Epithelial cell of esophagus (primary cell): ENCODE measurements at places on chromosomes 1 and 21.

DNA sequence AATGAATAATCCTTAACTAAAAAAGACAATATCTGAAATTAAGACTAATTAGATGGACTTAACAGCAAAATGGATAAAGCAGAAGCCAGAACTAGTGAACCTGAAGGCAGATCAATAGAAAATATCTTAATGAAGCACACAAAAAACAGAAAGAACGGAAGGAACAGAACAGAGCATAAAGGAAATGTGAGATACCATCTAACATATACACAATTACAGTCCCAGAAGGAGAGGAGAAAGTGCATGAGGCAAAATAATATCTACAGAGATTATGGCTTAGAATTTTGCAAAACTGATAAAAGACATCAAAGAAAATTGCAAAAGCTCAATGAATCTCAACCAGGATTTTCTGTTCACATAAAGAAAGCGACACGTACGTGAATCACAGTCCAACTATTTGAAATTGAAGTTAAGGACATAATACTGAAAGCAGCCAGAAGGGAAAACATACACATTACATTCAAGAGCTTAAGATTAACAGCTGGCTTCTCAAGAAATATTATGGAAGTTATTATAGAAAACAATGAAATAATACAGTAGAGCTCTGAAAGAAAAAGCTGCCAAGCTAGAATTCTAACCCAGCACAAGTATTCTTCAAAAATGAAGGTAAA lies 182.0 kb downstream of the CDC42BPA start:
- DNase-seq, result no peak

DNA sequence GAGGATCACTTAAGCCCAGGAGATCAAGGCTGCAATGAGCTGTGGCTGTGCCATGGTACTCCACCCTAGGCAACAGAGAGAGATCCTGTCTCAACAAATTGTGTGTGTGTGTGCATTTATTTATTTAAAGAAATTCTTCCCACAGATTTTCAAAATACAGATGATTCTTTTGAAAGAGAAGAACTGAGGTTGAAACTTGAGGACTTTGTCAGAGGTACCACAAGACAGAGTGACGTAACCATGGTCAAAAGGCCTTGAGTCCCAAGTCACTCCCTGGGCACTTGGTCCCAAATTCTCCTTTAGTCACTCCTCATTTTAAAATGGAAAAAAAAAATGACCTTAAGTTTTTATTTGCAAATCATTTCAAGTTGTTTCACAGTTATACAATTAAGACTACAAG lies 57.4 kb downstream of the TIAM1 start:
- DNase-seq, result no peak

GRCh38 chr1:245888809-245889208 lies 618.3 kb downstream of the SMYD3 start:
- DNase-seq, result peak; percentile 65

GRCh38 chr1:151716771-151717631 lies at the start of gene CELF3:
TSS of gene CELF3 (minus strand) at chr1:151716803. CDS start at chr1:151716020, 783 bp downstream.
- DNase-seq, result peak; percentile 21

GRCh38 chr21:33816174-33816573 lies 99.4 kb downstream of the ATP5PO start:
- DNase-seq, result no peak

DNA sequence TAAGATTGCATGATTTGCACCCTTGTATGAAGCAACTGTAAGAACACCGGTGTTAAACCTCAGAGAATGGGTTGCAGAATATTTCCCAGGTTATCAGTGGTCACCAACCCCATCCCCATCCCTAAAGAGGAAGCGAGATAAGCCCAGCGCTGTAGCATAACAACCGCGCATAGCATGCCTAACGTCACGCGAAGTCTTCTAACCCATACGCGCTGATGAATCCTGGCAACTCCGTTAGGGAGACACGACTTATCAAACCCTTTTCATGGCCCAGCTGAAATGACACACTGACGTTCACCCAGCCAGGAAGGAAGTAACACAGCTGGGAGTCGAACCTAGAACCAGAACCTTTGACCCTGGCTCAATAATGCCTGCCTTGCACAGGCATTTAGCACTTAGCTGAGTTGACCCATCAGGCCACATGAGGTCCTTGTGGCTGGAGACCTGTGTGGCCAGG lies 24.2 kb downstream of the TMEM51 start:
- no peak for DNase-seq

DNA sequence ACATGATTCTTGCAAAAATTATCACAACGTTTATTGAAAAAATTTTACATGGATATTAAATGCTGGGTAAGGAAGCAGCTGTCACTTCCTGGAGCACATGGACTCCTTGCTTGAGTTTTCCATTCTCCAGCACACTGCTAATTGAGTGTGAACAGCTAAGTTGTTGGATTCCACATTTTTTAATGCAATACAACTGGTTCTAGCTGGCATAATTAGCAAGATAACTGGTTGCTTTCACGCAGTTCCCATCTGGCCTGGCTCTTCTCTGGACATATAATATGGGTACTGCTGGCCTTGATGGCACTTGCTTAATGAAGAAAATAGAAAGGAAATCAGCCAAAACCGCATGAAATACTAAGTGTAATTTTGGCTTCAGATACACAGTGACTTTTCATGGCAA lies 26.6 kb downstream of the RGS21 start:
- no peak for DNase-seq

GRCh38 chr1:59215766-59216291 lies 81.1 kb upstream of the FGGY start:
- peak; percentile 73 for DNase-seq

DNA sequence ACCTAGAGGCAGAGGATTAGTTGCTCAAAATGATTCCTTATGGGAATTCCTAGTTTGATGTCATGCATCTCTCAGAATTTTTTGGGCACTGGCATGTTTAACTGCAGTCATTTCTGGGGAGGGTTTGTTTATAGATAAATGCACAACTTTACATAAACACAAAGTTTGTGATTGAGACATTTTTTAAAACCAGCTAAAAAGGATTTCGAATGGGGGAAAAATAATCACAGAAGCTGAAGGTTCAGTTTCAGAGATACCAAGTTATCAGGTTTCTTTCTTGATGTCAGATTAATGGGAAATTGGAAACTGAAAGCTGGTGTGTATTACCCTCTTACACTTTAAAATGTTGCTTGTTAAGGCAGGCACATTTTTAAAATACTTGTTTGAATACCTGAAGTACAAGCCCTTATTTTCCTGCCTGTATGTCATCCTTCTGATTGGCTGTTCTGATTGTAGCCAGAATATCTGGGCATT lies 72.1 kb downstream of the DISP1 start:
- DNase-seq, result no peak

DNA sequence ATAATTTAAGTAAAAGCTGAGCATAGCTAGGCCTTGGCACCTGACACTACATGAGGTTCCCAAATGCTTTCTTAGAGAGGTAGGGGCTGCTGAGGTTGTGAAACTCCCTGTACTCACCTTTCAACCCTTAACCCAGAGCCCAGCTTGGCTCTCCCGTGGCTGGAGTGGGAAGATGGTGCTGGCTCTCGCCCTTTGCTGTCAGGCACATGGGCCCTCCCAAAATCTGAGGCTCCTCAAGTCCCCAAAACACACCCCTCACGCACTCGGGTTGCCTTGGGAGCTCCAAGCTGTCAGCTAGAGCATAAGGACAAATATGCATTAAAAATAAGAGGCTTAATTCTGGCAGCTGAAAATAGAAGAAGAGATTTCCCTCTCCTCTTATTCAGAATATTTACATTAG lies 46.7 kb upstream of the PLPPR4 start:
- no peak for DNase-seq

GRCh38 chr1:8679929-8680663 lies 137.3 kb downstream of the RERE start:
- DNase-seq, result no peak

- no peak for DNase-seq
These were observed 63.8 kb downstream of the CLSTN1 start for GRCh38 chr1:9759939-9760338.

DNA sequence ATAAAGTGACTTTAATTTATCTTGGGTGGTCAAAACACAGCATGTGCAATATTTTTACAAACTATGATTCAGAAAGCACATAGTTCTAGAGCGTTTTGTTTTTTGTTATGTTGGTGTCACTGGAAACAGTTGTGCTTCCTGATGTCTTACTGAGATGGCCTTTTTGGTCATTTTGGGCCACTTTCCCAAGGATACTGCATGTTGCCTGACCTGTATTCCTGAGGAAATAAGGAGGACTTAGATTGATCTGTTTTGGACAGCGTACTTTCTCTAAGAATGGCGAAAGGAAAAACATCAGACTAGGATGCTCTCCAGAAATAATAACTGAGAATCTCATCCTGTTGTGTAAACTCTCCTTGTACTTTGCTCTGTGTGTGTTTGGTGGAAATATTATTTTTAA lies 451.2 kb downstream of the USP25 start:
- DNase-seq, result no peak

DNA sequence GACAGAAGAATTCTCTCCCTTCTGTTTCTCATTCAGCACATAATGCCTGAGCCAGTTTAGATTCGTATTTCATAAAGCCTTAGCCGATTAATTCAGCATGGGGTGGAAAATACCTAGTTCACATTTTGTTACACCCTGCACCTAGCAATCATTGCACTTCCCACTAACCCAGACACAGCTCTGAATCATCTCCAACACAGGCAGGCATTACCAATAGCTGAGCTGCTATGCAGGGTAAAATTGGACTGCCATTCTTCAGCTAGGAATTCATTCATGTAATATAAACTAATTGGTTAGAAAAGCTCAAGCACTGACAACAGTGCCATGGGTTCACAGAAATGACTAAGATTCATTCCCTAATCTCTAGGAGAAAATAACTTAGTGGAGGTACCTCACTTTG lies 26.9 kb upstream of the NKAIN1 start:
- no peak for DNase-seq

DNA sequence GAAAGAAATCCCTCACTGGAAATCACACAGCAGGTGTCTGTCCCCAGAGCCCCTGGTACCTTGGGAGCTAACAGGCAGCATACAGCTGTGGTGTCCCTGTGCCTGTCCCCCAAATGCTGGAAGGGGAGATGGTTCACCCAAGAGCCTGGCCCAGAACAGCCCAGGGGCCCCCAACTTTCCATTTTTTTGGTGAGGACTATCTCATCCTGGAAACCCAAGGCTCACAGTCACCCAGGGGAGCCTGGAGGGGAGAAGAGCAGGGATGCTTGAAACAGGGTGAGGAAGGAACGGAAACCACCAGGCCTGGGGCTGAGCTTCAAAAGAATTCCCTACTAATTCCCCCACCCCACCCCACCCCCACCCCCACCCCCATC lies 3.6 kb downstream of the SDC3 start:
- DNase-seq, result no peak

GRCh38 chr1:226541231-226541630 lies 7.3 kb upstream of the STUM start:
- no peak for DNase-seq

DNA sequence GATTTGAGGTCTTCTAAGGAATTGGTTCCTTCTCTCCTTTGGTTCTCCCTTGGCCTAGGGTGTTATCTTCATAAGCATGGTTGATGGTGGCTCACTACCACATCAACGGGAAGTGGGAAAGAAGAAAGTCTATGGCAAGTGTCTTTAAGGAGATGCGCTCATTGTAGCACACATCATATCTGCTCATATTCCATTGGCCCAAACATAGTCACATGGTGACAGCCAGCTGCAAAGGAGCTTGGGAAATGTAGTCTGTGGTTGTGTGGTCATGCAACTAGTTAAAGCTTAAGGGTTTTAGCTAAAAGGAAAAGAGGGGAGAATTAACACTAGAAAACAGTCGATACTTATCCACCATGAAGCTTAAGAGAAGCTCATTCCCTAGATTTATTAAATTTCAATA lies 11.4 kb upstream of the MRPS6 start:
- peak; percentile 31 for DNase-seq

GRCh38 chr1:23168445-23169194 lies at the start of gene LUZP1:
TSS of gene LUZP1 (minus strand) at chr1:23168856.
- DNase-seq, result peak; percentile 90

- DNase-seq, result no peak
These were observed 27.0 kb upstream of the LYPD8 start for GRCh38 chr1:248782416-248783141.

- peak; percentile 65 for DNase-seq
These were observed 3.8 kb downstream of the DYRK1A start for GRCh38 chr21:37370152-37371040.

- no peak for DNase-seq
These were observed 72.1 kb downstream of the SKI start for GRCh38 chr1:2300004-2300771.

GRCh38 chr1:62487956-62488355 lies 51.1 kb downstream of the USP1 start:
- no peak for DNase-seq

- DNase-seq, result no peak
These were observed at the start of gene EXTL1 for GRCh38 chr1:26021647-26022403. TSS of gene EXTL1 (plus strand) at chr1:26021775. CDS start at chr1:26022647, 872 bp downstream.

GRCh38 chr1:183806675-183807074 lies 1.8 kb downstream of the RGL1 start:
- no peak for DNase-seq

DNA sequence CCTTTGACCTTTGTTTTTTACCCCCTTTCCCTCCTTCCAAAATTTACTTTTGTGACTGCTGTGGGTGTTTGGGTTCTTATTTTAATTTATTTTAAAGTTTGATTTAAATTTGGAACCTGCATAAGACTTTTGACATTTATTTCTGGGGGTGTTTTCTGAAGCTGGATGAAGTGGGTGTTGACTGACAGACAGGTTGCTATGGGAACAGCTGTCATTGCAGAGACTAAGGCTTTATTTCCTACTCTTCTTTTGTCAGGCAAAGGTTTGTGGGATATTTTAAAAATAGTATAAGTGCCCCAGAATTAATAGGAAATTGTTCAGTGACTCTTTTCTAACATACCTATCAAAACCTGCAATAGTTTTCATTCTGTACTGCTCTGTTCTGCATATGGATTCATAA lies 290.8 kb upstream of the ESRRG start:
- DNase-seq, result no peak

DNA sequence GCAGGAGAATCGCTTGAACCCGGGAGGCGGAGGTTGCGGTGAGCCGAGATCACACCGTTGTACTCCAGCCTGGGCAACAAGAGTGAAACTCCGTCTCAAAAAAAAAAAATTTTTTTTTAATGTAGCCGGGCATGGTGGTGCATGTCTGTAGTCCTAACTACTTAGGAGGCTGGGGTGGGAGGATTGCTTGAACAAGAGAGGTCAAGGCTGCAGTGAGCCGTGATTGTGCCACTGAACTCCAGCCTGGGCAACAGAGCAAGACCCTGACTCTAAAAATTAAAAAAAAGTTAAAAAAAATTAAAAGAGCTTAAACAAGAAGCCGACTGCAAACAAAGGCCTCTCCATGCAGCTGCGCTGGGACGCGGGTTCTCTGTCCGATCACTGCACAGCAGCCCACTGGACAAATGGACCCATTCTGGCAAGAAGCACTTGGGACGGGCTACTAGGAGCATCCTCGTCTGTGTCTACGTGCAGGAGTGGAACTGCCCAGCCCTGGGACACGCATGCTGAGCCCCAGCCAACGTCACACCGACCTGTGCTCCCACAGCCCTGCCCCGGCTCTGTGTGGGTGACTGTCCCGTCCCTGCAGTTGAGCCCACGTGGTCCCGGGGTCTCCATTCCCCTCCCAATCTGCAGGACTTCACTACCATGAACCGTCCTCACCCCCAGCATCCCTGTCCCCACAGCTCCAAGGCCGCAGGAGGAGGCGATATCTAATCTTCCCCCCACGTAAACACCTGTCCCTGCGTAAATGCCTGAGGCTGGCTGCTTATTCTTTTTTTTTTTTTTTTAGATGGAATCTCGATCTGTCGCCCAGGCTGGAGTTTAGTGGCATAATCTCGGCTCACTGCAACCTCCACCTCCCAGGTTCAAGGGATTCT lies 12.3 kb downstream of the SLC35E2B start:
- DNase-seq, result no peak
